ENCODE measurements at places on chromosomes 3 and 15.

GRCh38 chr3:152258448-152259393 lies 10.0 kb upstream of the MBNL1 start:
- peak; percentile 93 for DNase-seq

- peak; percentile 71 for DNase-seq
These were observed 163.4 kb downstream of the KLF13 start for GRCh38 chr15:31489801-31490646.

DNA sequence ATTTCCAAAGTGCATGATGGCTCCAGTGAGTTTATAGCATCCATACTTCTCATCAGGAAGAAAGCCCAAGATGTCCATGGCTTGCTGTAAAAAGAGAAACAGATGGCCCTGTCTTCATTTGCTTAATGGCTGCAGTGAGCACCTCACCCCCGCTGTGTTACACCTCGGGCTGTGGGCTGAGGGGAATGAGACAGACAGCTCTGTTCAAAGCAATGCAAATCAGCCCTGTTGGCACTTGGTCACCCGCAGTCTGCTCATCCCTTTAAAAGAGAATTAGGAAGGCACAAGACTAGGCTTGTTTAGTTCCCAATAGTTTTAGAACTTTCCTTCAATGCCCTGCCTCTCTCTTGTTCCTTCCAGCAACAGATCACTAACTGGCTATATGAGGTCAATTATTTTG lies 25.2 kb downstream of the MYH15 start:
- no peak for DNase-seq

GRCh38 chr15:39246523-39246922 lies 334.4 kb upstream of the THBS1 start:
- DNase-seq, result no peak

- peak; percentile 35 for DNase-seq
These were observed 66.6 kb upstream of the TGFBR2 start for GRCh38 chr3:30539772-30540171.

DNA sequence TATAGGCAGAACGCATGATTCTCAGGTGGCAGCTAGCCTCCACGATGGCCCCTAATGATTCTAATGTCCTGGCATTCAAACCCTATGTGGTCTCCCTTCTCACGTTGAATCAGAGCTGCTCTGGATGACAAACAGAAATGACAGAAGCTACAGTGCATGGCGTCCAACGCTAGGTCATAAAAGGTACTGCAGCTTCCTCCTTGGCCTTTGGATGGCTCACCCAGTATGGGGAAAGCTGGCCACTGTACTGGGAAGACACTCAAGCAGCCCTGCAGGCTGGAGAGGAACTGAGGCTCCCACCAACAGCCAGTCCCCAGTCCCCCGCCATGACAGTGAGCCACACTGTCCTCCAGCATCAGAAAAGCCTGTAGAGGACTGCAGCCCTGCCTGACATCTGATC lies 286.3 kb downstream of the FAM43A start:
- DNase-seq, result no peak

DNA sequence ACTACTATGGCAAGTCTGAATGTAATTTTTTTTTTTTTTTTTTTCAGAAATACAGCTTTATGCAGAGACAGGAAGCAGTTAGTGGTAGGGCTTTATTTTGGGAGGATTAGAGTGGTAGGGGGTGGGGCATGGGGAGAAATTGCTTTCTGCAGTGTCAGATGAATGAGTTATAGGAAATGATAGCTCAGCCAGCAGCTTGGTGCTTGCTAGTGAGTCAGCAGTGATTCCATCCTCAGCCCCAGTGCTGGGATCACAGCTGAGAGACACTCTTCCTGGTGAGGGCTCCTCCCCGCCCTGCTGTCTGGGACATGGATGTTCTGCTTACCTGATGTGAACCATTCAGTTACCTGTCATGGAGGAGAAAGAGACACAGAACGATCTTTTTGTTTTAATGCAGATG lies 39.6 kb downstream of the SEMA6D start:
- no peak for DNase-seq

GRCh38 chr15:47437491-47437890 lies 279.8 kb upstream of the SEMA6D start:
- no peak for DNase-seq

GRCh38 chr3:76789237-76789636 lies 250.7 kb upstream of the ROBO2 start:
- no peak for DNase-seq

DNA sequence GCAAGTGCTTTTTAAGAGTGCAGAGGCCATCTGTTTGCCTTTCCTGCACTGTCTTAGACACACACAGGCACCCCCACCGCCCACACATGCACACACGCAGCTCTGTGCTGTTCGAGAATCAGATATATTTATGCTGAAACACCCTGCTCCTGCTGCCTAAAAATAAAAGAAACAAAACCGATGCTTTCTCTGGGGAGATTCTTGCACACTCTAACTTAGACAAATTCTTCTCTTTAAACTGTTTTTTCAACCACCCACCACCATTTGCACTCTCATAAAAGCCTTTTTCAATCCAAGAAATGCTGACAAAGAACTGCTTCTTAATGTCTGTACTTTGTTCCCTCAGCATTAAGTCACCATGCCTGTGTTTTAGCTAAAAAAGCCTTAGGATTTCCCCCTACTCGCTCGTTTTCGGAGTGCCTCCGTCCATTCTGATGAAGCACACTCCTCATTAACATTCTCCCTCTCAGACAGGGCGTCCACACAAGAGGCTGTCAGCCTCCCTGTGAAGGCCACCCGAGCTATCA lies 26.2 kb downstream of the SLC12A8 start:
- DNase-seq, result no peak

GRCh38 chr15:88828791-88829190 lies 25.6 kb downstream of the ACAN start:
- DNase-seq, result no peak

- no peak for DNase-seq
These were observed 69.5 kb upstream of the VGLL4 start for GRCh38 chr3:11713171-11713570.

DNA sequence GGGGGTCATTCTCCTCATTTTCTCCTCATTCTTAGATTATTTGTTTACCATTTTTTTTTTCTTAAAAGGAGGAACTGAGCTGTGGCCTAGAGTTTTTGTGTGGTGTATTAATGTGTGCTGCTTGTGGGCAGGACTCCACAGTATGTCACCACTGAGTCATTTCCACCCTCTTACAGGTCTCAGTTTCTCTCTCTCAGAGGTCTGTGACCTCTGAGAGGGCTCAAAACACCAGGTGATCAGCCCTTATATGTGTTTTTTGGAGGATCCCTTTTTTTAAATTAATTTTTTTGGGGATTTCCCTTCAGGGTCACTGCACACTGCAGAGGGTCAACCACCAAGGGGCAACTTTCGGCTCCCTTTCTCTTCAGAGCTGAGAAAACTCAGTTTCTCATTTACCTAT lies 166.4 kb downstream of the SUCNR1 start:
- DNase-seq, result no peak

- DNase-seq, result no peak
These were observed 127.5 kb upstream of the CD96 start for GRCh38 chr3:111414531-111414930.

- DNase-seq, result peak; percentile 52
These were observed 439.7 kb downstream of the NTRK3 start for GRCh38 chr15:87816811-87817210.

Measured in suppressor macrophage treated with lipopolysaccharide for 1 hour (primary cell).